NCI-H1417 treated with DMSO at 0.1 percent for 48 hours (cell line): ENCODE measurements at places on chromosomes 5 and 9.

GRCh38 chr5:98489021-98489420 lies 284.4 kb upstream of the RGMB start:
- DNase-seq: no peak

DNA sequence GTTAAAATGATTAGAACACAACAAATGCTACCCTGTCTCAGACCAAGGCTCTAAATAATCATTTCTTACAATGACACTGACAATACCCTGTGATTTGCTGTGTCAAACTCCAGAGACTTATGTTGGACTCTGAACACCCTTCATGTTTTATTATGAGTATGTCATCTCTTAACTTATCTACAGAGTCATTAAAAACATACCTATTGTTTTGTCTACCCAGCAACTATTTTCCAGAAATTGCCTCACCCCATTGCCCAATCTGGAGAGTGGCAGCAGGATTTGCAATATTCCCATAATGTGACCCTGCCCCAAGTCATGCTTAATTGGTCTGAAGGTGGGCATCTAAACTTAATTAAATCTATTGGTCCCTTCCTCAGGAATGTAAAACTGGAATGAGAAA lies 23.0 kb upstream of the KIF2A start:
- no peak for DNase-seq

DNA sequence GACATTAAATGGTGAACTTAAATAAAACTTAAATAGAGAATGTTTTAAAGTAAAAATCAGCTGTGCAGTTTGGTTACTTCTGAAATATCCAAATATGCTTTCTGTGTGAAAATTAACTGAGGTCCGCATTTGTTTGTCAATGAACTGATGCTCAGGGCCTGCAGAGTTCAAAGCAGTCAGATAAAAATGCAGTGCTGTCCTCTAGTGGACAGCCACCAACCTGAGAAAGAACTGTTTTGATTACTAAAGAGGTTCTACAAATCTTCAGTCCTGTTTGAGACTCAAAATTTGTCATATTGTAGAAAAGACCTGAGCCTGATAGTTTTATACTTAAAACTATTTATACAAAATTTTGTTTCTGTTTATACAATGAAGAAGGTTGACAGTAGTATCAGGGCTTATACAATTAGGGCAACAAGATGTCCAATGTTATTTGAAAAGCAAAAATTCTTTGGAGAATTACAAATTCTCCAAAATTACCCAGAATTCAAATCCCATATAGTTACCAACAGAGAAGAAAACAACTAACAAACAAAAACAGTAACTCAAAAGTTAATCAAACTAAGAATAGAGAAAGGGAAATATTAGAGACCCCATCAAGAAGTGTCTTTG lies 232.3 kb upstream of the TBCA start:
- DNase-seq: no peak

DNA sequence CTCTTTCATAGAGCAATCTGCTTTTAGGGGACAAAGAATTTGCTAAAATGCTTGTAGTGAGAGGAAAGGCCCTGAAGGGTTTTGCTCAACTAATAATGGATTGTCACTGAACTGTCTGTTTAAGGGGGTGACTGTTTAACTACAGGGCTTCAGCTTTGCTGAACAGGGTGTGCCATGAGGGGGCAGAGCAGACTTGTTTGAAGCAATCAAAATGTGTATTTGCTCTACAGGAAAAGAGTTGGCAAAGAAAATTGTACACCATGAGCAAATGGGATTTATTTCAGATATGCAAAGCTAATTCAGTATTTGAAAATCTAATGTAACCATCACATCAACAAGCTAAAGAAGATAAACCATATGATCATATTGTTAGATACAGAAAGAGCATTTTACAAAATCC lies 154.3 kb downstream of the GABRG2 start:
- DNase-seq: no peak

DNA sequence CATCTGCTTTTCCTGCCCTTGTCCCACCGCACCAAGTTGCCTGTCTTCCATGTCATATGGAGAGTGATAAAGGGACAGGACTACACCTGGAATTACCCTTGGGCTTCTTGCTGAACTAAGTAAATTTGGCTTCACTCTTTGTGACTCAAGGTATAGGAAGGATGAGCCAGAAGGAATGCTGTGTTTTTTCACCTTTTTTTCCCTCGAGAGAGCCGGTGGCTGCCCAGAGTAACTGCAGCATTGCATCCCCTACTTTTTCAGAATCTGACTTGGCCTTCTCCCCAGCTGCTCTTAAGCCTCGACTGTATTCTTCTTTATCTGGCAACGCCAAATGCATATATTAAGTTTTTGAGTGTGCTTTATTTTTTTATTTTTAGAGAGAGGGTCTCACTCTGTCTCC lies 38.4 kb downstream of the RCL1 start:
- DNase-seq: no peak

DNA sequence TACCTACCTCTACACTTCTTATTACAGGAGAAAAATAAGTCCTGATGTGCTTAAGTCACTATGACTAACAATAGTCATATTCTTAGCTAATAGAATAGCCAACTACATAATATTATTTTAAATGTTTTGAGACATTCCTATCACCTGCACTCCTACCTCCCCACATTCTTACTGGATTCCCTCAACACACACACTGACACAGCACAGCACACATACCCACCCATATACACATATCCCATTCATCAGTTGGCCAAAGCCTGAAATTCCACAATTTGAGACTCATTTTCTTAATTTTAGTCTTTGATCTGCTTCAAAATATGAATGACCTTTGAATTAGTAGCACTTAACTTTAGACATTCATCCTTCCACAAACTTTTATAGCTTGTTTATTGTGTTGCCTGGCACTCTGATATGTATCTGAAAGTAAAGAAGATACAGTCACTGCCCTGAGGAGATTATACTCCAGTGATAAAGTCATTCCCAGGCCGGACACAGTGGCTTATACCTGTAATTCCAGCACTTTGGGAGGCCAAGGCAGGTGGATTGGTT lies 168.3 kb upstream of the RASA1 start:
- no peak for DNase-seq

DNA sequence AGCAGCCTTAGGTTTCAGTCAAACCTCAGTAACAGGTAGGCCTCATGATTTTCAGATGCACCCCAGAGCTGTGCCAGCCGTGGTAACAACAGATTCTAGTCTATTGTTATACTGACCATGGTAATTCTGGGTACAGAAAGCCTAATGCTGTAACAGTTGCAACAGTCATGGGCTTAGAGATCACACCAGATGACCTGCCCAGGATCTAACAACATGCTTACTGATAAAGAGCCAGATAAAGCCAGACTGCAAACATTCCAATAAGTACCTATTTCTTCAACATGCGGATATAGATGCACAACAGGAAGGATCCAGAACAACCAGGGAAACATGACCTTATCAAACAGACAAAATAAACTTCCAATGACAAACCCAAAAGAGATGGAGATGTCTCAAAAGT lies 42.8 kb downstream of the CERT1 start:
- DNase-seq: no peak

DNA sequence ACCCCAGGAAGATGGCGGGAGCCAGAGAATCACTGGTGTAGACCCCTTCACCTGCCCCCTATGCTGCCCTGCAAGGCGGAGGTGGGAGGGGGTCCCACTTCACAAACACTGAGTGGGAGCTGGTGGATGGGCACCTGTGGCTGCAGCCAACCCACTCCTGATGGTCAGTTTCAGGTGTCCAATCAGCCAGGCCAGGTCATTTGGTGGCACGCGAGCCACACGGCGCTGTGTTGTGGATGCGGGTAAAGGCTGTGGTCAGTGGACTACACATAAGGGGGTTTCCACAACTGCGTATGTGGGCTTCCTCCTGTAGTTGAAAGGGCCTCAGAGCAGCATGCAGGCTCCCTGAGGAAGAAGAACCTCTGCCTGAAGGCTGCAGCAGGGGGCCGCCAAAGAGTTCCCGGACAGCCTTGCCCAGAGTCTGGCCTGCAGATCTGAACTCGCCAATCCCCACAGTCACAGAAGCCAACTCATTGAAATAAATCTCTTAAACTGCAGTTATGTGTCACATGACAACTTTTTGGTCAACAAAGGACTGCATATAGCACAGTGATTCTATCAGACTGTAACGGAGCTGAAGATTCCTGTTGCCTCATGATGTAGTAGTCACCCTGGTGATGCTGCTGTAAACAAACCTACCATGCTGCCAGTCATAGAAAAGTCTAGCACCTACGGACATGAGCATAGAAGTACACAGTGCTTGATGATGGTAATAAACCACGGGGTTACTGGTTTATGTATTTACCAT lies 284.7 kb upstream of the IRX2 start:
- DNase-seq: no peak

DNA sequence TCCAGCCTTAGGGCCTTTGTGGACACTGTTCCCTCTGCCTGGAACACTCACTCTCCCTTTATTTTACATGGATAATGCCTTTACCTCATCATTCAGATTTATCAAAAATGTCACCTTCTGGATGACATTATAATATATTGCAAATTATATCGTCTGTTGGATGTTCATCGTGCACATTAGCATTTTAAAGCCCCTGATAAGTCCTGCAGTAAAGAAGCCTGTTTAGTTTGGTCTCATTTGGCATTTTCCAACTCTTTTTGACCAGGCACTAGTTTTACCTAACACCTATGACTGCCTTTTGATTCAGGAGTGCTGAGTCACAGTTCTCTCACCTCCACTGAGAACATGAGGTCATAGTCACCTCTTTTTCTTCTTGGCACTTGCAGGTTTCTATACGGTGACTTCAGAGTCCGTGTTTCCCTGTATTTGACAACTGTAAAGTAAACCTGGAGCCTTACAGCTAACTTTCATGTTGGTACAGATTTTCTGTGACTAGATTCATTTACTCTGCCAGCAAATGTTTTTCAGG lies 57.7 kb upstream of the STC2 start:
- no peak for DNase-seq

DNA sequence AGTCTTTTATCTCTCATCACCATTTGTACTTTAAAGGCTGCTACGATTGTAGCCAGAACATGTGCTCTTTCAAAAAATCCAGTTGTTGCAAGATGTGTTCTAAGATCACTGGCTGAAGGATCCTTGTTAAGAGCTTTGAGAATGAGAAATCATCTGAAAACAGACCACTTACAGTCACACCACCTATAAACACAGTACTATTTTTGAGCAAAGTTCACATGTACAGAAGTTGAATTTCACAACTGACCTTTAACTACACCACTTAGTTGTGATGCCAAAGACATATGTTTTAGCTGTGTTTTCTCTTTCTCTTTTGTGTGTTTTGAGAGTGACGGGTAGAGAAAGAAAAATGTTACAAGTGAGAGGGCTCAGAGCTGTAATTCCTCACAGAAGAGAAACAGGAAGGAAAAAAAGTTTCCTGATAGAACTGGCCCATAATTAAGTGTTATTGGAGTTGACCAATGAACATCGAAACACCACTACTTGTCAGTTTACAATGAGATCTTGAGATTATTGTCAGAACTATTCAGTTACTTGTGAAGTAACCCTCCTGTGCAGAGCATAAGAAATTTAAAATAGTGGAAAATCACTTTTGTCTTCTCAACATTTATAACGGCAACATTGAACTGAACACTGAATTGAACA lies 245.4 kb downstream of the MLLT3 start:
- no peak for DNase-seq

- DNase-seq: no peak
Measured at GRCh38 chr5:80254767-80255430, 949 bp downstream of the SERINC5 start.

- DNase-seq: no peak
Measured at GRCh38 chr5:166356096-166356495, 1935.3 kb upstream of the WWC1 start.

DNA sequence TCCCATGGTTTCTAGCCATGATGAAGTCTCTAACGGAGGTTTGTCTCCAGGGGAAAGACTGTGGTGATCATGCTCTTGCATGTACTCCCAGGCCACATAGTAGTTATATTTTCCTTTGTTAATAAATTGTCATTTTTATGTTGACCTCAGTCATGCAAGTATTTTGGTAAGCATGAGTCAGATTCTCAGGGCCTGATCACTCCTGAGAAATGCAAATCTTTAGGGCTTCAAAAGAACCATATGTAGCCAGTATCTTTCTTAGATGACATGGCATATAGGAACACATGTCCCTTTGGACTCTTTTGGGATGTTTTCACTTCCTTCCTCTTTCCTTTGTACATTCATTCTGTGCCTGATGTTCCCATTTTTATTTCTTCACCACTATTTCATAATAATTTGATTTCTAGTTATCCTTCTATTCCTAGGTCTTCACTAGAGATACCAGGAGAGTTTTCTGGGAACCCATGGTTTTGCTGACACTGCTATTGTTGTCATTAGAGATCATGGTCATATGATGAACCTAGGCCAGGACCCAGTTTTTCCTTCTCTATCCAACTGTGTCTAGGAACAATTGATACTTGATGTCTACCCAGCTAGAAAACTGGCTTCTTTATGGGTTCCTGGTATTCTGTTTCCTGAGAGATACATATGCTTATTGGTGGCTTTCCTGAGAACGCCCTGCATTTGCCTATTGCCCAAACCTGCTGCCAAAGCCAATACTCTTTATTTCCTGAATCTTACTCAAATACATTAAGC lies 248.1 kb upstream of the NREP start:
- no peak for DNase-seq

DNA sequence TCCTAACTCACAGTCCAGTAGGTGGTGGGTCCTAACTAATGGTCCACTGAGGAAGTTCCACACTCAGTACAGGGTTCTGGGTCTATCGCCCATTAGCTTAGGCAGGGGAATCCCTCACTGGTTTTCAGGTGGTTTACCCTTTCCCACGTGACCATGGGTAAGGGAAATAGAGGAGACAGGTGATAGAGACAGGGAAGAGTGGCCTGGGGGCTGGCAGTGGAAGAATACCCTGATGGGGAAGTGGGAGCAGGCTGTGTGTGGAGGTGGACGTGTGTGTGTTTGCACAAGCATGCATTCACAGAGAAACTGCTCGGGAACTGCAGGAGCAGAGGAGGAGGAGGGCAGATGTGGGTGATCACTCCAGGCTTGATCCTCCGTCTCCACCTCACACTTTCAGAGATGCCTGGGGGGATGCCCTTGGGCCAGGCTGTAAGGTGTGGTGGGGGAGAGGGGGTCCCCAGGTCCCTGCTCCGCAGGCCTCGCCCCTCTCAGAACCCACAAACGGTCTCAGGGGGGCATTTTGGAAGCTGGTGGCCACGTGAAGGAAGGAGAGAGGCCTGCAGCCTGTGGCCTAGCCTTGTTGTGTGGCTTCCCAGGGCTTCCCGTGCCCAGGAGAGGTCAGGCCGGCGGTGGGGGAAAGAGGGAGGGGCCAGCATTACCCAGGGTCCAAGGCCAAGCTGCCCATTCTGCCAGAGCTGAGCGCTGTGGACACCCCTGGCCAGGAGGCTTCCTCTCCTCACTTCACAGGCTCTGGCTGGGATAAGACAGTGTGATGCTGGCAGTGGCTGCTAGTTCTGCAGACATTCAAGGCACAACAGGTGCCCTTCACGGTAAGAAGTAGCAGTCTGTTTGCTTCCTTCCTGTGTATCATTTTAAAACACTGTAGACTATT lies 80.0 kb downstream of the OTULIN start:
- DNase-seq: no peak

DNA sequence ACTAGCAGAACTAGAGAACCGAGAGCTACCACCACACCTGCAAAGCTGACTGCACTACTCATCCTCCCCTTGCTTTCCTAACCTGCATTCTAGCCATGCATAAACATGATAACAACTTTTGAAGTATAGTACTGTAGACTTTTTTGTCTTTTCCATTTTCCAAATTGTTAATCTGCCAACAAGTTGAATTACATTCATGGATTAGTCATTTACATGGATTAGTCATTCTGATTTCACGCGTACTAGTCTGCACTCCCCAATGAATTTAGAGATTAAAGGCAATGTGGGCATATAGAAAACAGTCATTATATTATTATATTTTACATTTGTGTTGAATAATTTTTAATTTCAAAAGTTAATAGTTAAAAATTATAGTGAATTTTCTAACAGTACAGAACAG lies 81.4 kb downstream of the EDIL3 start:
- no peak for DNase-seq

- no peak for DNase-seq
Measured at GRCh38 chr9:38619556-38620447, 594 bp downstream of the ANKRD18A start.
